ENCODE measurements at places on chromosomes 7 and 10.

- DNase-seq, result peak; percentile 10
Observed at GRCh38 chr10:69567920-69568319, 5.3 kb downstream of the NEUROG3 start.

DNA sequence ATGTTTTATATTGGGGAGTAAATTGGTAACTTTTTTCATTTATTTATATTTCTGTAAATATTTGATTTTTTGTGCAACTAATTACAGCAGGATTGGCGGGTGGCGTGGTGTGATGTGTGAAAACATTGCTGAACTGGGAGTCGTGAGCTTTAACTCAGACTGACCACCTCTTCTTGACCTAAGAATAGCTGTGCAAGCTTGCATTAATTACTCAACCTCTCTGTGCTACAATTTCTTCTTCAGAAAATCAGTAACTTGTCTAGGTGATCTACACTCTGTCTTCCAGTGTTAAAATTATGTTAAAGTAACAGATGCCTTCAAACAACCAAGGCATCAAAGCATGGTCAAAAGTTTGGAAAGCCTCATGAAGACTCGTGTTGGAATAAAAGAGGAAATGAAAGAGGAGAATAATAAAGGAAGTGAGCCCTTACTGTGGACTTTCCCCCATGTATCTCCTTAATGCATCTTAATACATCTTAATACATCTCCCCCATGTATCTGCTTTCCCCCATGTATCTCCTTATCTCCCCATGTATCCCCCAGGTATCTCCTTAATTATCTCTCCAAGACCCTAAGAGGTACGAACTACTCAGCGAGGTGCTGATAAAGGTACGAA is 71.2 kb downstream of the SVIL start:
- DNase-seq, result no peak

GRCh38 chr7:39733881-39734632 is 110.7 kb downstream of the RALA start:
- DNase-seq, result peak; percentile 91

- peak; percentile 66 for DNase-seq
Observed at GRCh38 chr7:136528329-136528728, 340.1 kb upstream of the CHRM2 start.

- DNase-seq, result peak; percentile 20
Observed at GRCh38 chr10:129707406-129708388, 240.7 kb downstream of the MGMT start.

GRCh38 chr7:134245253-134245652 is 71.5 kb downstream of the SLC35B4 start:
- DNase-seq, result no peak

- DNase-seq, result no peak
Observed at GRCh38 chr7:15315678-15316077, 246.1 kb downstream of the AGMO start.

- peak; percentile 60 for DNase-seq
Observed at GRCh38 chr7:23349484-23350157, 50.5 kb downstream of the MALSU1 start.

DNA sequence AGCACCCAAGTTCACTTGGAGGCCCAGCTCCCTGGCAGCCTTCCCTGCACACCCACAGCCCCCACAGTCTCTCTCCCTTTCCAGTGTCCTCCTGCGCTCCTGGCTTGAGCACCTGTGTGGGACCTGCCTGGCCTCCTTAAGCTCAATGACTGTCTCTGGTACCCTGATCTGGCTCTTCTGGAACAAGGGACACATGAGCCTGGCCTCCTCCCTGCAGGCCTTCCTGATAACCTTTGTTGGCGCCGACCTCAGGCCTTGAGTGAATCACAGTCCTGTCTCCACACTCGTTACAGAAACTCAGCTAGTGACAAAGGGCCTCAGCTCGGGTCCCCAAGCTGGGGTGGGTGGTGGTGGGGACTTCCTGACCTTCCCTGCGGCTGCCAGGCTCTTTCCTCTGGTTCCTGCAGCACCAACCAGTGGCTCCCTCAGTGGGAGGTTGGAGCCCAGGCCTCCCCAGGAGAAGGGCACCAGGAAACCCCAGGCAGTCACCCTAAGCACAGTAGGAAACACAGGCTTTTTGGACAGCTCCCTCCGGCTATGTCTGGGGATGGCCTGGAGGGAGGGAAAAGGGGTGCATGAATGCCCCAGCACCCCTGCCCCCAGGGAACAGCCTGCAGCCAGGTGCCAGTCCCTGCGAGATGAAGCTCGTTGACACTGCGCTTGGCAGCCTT is 147.3 kb downstream of the SH3PXD2A start:
- DNase-seq, result no peak
